Right ventricle myocardium inferior (tissue), 1 donor: ENCODE measurements at places on chromosomes 12 and 14.
A peak's percentile ranks its signal among the peaks of the same experiment; 100 is the strongest.

- no peak for DNase-seq
These were observed 65.6 kb upstream of the USP15 start for GRCh38 chr12:62194616-62195015.

GRCh38 chr14:99841436-99842071 is 48.3 kb downstream of the EML1 start:
- no peak for DNase-seq

- no peak for DNase-seq
These were observed 4.6 kb upstream of the HIP1R start for GRCh38 chr12:122830517-122831214.

GRCh38 chr12:69714542-69714941 is 15.4 kb upstream of the BEST3 start:
- DNase-seq: no peak

- no peak for DNase-seq
These were observed 74.1 kb upstream of the DDHD1 start for GRCh38 chr14:53227154-53227718.

- no peak for DNase-seq
These were observed 19.4 kb downstream of the TPH2 start for GRCh38 chr12:71958056-71958455.

DNA sequence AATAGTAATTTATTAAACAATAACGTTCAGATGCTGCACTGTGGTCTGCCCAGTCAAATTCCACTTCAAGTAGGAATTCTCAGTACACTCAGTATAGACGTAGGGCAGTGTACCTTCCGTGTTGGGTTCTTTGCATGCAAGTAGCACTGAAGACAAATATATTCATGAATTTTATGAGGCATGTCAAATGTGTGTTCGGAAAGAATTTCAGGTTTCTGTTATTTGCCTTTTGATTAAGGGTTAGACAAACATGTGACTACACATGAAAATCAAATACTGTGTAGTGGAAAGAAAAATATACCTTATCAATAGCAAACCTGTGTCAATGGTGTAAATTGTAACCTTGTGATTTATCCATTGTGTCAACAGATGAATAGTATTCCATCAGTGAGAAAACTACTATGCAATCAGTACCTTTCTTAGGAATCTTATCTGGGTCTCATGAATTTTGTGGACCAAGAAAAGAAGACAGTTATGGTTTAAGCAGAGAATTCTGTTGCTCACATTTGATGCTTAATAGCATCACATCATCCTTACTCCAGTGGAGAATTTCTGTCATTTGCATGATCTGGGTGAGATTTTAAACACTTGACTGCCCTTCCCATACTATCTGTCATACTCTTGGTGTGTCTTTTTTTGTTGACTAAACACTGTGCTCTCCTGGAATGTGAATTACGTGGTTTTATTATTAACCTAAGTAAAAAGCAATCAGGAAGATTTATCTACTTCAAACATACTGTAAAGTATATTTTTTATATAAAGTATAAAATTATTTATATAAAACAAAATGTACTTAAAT is 13.3 kb downstream of the TMEM260 start:
- no peak for DNase-seq

- DNase-seq: no peak
These were observed 6.1 kb downstream of the ATP2B1 start for GRCh38 chr12:89702503-89702902.

- no peak for DNase-seq
These were observed 242.5 kb upstream of the ATP2B1 start for GRCh38 chr12:89951050-89951693.

GRCh38 chr14:56199982-56200577 is 81.9 kb downstream of the PELI2 start:
- no peak for DNase-seq

DNA sequence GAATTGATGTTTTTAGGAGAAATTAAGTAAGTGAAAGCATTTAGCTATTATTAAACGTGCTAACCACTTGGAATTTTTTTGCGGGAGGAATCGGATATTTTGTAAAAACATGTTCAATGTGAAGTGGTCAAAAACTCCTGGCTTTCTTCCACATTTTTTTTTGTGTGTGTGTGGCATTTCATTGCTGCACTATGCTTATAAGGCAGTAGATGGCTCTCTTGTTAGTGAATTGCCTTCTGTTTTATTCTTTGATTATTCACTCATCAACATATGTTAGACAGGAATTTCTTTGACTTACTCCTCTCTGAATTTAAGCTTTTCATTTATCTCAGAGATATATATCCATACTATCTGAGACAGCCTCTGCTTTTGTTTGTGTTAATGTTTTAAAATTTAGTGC is 71.3 kb downstream of the DERA start:
- no peak for DNase-seq

GRCh38 chr12:132488127-132489077 is 1.5 kb upstream of the FBRSL1 start:
- peak; percentile 84 for DNase-seq

GRCh38 chr12:65754744-65755595 is 69.3 kb upstream of the HMGA2 start:
- no peak for DNase-seq

DNA sequence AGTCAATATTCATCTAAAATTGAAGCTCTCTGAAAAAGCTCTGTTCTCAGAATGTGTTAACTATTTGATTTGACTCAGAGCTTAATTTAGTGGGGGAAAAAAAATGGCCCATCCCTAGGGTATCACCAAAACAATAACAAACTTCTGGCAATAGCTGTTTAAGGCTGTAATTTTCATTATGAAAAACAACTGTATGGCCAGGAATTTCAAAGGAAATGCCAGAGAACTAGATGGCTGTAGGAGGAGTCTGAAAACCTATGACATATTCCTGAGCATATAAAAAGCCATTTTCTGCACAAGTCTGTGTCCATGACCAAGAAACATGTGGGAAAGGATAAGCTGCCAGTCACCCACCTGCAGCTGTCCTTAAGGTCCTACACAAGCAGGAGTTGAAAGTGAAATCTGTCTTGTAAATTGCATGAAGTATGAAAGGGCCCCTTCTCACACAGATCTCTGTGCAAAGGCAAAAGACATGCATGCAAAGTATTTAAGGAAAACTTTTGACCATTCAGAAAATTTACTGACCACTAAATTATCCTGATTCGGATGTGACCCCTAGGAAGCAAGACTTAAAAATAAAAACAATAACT is 299.1 kb downstream of the BTG1 start:
- no peak for DNase-seq

DNA sequence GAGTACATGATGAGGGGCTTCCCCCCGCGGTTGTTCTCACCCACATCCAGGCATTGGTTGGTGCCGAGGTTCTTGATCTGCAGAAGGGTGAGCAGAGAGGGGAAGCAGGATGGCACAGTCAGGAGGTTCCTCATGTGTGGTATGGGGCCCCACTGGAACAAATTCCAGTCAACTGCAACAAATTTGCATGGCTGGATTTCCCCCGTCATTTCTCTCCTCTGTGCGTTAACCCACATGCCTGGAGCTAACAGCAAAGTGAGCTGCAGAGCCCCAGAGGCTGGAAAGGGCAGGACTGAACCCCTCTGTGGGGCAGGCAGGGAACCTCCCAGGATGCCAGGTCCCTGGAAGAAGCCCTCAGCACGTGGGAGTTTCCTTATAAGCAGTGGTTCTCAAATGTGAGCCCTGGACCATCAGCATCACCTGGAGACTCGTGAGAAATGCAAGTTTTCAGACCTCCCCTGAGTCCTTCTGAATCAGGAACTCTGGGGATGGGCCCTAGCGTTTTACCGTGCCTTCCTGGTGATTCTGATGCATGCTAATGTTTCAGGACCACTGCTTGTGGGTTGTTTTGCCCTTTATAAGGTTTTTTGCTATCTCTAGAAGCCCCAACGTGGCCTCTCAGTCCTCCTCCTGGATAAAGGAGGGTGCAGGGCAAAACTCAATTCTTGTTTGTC is 11.0 kb upstream of the CELA1 start:
- DNase-seq: no peak
